ENCODE measurements at places on chromosomes 3 and 15.

DNA sequence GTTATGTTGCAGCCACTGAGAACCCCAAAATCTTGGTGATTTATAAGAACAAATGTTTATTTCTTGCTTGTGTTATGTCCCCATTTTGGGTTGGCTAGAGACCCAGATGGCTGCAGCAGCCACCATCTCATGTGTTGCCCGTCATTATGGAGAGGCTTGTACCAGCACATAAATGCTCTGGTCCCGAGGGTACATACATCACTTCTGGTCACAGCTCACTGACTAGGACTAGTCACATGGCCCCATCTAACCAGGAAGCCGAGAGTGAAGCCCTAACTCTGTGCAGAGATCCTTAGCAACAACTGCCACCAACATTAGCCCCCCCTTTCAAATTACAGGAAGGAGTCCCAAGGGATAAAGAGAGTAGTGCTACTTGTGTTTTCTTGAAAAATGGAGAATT lies 25.5 kb upstream of the HACD2 start:
- DNase-seq, result no peak

DNA sequence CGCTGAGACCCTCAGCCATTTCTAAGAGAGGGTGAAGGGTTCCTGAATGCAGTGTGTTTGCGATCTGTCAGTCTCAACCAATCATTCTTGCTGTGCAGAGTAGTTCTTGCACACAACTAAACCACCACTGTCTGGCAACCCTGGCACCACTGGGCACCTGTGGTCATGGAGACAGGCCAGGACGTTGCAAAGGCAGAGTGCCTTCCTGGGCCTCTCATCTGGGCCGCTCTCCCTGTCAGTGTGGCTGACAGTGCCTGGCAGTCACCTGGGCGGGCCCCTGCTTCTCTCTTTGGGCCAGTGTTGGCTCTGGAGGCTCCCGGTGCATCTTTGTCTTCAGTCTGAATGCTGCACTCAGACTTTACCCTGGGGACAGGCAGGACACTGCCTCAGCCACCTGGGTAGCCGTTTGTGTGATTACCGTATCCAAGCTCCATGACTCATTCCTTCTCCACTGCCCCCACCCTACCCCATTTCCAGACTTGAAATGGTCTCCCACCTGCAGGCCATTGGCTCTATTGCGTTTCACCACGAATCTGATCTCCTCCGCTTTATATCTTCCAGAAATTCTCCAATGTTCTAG lies 104.6 kb upstream of the KLF13 start:
- DNase-seq, result no peak

GRCh38 chr15:47951781-47952180 lies 169.0 kb upstream of the SLC24A5 start:
- DNase-seq, result no peak

GRCh38 chr15:88613074-88613944 lies 7.8 kb upstream of the AEN start:
- no peak for DNase-seq

All from progenitor cell of endocrine pancreas (in vitro differentiated cells).